Stimulated activated CD8-positive, alpha-beta memory T cell treated with anti-CD3 and anti-CD28 coated beads, Interleukin-7, amount 100 ng/mL, for 1 hour (primary cell): ENCODE measurements at places on chromosomes 16 and 17.

DNA sequence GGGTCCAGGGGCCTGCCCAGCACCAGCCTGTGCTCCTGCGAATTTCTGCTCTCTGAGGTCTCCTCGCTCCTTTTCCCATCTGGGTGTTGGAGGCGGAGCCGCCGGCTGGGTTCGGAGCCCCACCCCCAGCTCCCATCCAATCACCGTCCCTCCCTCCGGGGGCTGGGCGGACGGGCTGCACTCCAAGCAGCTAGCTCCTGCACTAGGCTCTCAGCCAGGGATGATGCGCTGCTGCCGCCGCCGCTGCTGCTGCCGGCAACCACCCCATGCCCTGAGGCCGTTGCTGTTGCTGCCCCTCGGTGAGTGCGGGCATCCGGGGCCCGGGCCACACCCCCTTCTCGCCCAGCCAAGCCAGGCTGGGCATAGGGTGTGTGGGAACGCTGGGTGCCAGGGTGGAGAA is at the start of gene NRN1L:
Gene NRN1L (plus strand): TSS at position 202 of the 400 bp plus-strand sequence. CDS start 19 bp downstream, at position 221.
- no peak for DNase-seq

GRCh38 chr16:71628810-71629209 is 2.8 kb downstream of the MARVELD3 start:
- DNase-seq: no peak

DNA sequence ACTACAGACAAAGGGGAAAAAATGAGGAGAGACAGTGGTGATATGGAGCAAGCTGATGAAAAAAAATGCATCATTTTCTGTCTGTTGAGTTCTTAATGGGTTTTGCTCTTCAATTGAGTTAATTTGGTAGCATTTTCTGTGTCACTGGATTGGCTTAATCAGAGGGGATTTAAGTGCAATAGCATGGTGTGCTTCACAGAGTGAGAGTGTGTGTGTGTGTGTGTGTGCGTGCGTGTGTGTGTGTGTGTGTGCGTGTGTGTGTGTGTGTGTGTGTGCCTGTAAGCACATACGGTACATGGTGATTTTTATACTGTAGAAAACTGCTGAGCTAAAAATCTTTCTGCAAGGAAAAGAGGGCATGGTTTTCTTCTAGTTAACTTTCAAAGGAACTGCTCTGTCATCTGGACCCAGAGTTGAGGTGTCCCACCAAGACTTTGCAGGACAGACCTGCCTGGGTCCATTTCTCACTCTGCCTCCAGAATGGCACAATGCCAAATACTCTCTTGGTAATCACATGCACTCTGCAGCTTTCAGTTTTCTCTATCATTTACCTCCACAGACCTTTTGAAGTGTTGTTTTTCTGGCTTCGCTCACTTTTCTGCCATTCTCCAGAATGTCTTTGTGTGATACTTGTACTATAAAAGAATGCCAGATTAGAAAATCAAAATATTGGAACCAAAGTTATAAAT is 952.6 kb upstream of the SOX9 start:
- DNase-seq: no peak

GRCh38 chr17:66850692-66851091 is 15.8 kb downstream of the CACNG5 start:
- no peak for DNase-seq

DNA sequence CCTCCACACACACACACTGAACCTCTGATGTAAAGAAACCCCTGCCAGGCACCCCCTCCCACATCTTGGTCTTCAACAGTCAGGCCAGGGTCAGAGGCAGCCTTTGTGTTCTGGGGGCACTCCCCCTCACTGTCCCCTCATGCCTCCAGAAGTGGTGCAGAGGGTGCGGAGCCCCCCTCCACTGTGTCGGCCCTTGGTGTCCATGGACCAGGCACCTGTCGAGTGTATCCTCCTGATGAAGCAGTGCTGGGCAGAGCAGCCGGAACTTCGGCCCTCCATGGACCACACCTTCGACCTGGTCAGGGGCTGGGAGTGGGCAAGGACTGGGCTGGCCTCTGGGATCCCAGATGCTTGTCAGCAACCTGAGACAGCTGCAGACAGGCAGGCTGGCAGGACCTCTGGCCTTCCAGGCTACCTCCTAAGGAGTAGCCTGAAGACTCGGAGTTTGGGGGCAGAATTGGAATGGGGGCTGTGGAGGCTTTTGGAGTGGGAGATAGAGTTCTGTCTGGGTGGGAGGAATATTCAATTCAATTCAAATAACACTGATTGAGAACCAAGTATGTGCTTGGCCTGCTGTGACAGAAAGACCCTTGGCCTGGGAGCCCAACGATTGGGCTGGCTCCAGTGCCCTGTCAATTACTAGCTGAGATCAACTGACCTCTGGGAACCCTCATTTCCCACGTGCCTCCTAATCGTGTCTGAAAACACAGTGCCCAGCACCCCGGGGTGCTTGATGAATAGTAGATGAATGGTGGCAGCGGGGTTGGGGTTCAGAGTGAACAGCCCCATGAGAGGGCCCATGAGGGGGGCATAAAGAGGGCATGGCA is 11.5 kb downstream of the GUCY2D start:
- DNase-seq: no peak

DNA sequence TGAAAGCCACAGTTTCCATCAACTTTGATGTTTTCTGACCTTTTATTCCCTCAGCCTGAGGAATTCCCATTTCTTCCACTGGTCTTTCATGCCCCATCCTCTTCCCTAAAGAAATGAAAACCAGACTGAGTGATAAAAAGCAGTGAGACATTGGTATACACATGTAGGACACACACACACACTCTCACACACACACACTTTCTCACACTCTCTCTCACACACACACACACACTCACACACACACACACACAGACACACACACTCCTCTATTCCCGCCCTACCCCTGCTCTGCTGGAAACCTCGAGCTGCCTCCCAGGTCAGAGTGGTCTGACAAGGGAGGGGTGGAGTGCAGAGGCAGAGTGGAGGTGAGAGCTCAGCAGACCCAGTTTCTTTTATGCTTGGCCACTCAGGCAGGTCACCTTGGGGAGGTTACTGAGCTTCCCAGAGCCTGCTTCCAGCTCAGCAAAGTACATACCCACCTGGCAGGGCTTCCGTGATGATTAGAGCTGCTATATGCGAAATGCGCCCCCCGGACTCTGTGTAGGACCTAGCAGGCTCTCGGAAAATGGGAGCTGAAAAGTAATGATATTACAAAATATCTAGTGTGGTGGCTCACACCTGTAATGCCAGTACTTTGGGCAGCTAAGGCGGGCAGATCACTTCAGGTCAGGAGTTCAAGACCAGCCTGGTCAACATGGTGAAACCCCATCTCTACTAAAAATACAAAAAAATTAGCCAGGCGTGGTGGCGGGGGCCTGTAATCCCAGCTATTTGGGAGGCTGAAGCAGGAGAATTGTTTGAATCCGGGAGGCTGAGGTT is 30.7 kb downstream of the CCR7 start:
- no peak for DNase-seq

GRCh38 chr17:68457168-68457538 is at the start of gene WIPI1:
Gene WIPI1 (minus strand): TSS chr17:68457496. CDS start chr17:68457421, 75 bp downstream.
- DNase-seq: no peak

- no peak for DNase-seq
Measured at GRCh38 chr17:82577300-82577699, 57.8 kb downstream of the FOXK2 start.

DNA sequence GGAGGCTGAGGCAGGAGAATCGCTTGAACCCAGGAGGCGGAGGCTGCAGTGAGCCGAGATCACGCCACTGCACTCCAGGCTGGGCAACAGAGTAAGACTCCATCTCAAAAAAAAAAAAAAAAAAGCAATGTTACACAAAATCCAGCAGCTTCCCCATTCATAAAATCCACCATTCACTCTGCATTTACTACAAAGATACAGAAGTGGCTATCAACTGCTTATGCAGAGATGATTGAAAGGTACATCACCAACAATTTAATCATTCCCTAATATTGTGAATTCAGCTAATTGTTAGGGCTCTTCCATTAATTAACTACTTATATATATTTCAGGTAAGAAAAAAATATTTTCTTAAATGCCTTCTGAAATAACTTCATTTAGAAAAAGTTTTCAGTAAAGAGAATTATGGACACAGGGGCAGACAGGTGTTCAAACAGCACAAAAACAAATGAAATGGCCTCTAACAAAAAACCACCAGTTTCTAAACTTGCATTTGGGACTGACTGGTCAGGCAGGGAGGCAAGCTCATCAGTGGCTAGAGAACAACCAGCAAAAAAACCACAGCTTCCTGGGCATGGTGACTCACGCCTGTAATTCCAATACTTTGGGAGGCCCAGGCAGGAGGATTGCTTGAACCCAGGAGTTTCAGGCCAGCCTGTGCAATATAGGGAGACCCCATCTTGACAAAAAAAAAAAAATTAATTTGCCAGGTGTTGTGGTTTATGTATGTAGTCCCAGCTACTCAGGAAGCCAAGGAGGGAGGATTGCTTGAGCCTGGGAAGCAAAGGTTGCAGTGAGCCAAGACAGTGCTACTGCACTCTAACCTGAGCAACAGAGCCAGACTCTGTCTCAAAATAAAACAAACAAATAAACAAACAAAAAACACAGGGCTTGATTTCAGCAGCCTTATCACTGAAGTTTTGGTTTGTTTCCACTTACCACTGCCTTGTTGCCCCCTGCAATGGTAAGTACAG is 26.3 kb downstream of the ERN1 start:
- no peak for DNase-seq

DNA sequence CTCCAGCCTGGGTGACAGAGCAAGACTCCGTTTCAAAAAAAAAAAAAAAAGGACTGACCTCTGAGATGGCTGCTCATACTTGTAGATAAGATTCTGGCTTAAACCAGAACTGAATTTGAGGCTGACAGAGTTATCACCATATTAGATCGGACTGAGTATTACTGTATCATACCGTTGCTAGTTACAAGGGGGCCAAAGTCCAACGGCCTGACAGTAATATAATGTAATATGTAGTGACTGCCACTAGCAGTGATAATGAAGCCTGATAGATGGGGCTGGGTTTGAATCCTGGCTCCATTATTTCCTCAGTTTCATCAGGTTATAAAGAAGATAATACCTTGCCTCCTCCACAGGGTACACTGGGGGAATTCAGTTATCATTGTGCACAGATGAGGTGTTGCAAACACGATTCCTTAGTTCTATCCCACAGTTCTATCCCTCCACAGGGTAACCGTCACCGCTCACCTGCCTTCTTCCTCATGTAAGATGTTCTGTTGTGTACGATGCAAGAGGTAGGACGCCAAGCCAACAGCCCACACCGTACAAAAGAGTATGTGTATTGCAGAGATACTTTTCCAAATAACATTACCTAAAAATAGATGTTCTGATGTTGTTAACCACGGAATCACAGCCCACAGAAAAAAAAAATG is 5.2 kb downstream of the TMEM220 start:
- DNase-seq: no peak

DNA sequence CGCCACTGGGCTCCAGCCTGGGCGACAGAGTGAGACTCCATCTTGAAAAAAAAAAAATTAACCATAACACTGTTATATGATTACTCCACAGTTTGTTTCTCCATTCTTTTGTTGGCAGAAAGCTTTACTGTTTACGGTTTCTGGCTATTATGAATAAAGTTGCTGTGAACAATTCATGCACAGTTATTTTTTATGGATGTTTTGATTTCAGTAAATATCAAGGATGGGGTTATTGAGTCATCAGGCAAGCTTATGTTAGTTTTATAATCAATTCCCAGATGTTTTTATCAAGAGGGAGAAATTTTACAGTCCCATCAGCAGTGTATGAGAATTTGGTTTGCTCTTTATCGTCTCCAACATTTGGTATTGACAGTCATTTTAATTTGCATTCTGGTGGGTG is 67.9 kb downstream of the TAOK1 start:
- DNase-seq: no peak

- DNase-seq: no peak
Measured at GRCh38 chr17:57453841-57454425, 197.6 kb downstream of the MSI2 start.

GRCh38 chr17:8029121-8029520 is 9.7 kb upstream of the ALOX15B start:
- DNase-seq: no peak
